HTR-8/SVneo (cell line): ENCODE measurements at places on chromosomes 12 and 14.

DNA sequence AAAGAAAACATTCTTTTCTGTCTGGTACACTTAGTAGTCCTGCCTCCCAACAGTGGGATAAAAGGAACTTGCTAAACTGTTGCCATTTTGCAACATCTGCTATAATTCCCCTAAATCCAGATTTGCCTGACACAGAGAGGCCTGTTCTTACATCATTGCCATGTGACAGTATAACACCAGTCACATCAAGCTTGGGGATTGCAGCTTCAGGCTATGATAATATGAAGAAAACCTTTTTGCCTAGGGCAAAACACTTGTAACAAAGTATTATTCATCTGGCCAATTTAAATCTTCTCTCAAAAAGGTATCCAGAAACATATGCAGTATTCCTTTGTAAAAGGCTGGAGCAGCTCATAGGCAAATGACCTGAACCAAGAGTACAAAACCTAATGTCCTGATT is 80.9 kb upstream of the OTX2 start:
- no peak for DNase-seq

- no peak for DNase-seq
Observed at GRCh38 chr14:73759183-73759713, 45.1 kb upstream of the PNMA1 start.

DNA sequence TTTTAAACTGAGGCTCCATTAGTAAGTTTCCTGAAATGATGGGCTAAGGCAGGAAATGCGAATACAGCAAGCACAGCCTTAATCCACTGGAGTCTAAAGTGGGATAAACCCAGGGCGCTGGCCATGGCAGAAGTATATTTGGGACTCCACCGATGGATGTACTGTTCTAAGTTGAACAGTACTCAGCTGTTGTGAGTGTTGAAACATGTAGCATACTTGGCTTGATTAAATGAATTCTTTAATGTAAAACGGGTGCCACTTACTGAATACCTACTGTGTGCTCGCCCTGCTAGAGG is 996 bp downstream of the SSPN start:
- DNase-seq, result peak; percentile 9

- DNase-seq, result no peak
Observed at GRCh38 chr12:51867371-51867770, 18.9 kb upstream of the FIGNL2 start.

DNA sequence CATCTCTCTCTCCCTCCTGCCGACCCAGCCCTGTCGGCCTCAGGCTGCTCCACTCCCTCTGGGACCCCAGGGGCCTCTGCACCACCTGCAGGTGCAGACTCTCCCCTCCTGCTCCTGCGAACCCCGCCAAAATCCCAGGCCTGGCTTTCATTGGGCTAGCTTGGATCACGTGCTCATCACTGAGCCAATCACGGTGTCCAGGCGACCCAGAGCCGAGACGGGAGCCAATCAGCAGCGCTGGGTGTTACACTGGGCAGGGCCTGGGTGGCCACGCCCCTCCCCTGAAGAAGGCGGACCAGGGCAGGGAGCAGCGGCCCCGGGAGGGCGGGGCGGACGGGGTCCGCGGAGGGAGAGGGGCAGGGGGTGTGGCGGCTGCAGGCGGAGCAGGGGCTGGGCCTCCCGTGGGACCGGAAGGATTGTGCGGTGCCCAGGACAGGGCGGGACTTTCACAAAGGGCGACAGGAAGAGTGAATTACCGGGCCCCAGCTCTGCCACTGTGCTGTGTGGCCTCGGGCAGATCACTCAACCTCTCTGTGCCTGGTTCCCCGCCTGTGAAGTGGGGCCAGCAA is 66.6 kb upstream of the FBRSL1 start:
- DNase-seq, result no peak

GRCh38 chr12:2613326-2614073 is 181.3 kb upstream of the FKBP4 start:
- DNase-seq, result peak; percentile 88

GRCh38 chr14:24670594-24670993 is 36.6 kb upstream of the GZMB start:
- DNase-seq, result no peak

- peak; percentile 3 for DNase-seq
Observed at GRCh38 chr12:86826051-86826450, 569.9 kb upstream of the MGAT4C start.

- DNase-seq, result no peak
Observed at GRCh38 chr12:129064209-129064855, 211.1 kb downstream of the GLT1D1 start.

- no peak for DNase-seq
Observed at GRCh38 chr14:63555572-63555971, 12.4 kb upstream of the PPP2R5E start.

DNA sequence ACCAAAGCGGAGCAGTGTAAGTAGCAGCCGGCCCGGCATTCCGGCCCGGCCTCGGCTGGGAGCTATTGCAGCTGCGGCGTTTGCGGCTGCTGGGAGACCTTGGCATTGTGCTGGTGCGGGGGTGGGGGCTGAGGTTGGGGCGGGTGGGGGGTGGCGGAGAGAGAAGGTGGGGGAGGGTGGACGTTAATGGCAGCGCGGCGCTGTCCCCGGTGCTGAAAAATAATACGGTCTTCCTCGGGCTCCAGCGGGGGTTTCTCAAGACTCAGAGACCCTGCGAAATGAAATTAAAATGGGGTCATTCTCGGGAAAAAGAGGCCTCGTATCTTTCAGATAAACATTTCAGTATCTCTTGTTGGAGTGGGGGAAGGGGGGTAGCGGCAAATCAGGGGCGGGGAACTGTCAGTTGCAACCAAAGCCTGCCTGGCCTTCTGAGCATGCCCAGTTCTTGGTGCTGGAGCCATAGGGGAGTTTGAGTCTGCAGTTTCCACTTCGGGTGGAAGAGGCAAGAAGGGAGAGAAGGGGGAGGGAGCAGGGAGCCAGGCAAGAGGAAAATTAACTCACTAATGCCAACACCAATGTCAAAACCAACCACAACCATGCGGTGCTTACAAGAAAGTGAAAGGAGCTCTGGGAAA is 414 bp downstream of the UNC79 start:
- no peak for DNase-seq
